ENCODE measurements at places on chromosomes 12 and 14.

DNA sequence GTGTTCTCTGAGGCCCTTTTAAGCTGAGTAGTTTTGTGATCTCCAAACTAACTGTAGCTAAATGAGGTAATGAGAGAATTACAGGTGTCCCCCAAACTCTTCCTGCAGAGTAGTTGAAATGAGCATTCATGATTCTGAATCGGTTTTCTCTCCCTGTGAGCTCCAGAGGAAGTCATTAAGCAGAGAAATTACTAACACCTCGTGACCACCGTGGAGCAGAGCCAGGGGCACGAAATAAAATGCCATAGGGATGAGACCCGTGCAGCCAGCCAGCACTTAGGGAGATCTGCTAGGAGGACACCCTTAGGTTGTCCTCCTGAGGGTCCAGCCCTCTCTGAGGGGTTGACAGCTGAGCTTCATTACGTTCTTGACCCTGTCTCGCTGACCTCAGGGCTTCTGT, 79.5 kb downstream of the SLC25A47 start:
- DNase-seq: no peak

DNA sequence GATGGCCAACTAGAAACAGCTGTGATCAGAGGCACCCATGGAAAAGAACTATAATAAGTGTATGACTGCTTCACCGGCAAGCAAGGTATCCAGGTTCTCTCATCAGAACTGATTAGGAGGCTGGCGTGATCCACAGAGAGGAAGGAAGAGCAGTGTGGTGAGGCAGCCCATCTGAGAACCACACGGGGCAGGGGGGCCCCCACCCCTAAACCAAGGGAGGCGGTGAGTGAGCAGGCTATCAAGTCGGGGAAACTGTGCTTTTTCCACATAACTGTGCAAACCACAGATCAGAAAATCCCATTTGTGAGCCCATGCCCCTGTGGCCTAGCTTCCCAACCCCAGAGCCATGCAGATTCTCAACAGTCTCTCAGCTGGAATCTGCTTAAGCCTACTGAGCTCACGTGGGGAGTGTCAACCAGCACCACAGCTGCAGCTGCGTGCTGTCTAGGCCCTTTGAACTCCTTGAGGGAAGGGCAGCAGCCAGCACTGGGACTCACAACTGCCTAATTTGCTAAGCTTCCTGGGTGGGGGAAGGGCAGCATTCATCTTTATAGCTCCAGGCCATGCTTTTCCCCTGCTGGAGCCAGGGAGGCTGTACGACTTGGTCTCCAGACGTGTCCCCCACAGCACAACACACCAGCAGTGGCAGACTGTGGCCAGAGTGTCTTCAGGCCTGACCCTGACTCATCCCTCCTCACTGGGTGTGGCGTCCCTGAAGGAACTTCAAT, 444.4 kb upstream of the ATP2B1 start:
- peak; percentile 28 for DNase-seq

DNA sequence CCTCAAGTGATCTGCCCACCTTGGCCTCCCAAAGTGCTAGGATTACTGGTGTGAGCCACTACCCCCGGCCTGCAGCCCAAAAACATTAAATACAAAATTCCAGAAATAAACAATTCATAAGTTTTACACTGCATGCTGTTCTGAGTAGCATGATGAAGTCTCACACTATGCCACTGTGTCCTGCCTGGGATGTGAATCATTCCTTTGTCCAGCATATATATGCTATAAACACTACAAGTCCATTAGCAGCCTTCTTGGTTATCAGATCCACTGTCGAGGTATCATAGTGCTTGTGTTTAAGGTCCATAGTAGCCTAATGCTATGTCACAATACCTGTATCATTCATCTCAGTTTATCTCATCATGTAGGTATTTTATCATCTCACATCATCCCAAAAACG, 15.9 kb downstream of the INTS13 start:
- no peak for DNase-seq

DNA sequence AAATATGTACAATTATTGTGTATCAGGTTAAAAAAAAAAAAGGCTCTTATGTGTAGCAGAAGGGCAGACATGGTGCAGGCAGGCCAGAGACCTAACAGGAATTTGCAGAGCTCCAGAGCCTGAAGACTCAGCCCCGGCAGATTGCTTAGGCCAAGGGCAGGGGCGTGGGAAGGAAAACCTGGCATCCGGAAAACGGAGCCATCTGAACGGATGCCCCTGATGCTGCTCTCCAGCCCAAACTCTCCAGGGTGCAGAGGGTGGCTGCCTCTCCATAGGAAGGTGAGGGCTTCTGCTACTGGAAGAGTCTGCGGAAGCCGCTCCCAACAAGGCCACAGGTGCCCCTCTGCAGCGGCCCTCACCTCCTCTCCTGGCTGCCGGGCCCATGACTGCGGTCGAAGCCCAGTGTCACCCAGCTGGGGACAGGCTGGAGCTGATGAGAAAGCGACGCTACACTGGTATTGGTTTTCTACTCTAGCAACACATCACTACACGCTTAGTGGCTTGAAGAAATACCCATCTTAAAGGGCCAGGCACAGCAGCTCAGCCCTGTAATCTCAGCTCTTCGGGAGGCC, 19.4 kb downstream of the ACADS start:
- no peak for DNase-seq

DNA sequence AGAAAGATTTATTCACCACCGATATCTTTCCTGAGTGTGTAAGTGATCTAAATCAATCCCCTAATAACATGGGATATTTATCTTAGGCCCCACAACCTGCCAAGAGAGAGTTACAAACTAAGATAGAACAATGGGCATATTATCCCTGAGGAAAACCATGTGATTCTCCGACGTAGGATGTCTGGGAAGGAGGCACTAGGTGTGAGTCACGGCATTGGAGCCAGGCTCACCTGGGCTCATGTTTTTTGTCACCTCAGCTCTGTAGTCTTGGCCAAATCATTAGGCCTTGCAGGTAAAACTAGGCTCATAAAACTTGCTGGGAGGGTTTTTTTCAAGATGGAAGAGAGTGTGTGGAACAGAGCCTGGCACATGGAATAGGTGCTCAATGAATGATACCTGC, 129.7 kb upstream of the PLEKHG7 start:
- DNase-seq: no peak

- DNase-seq: no peak
Measured at GRCh38 chr12:58725400-58726105, 194.8 kb downstream of the LRIG3 start.

- DNase-seq: no peak
Measured at GRCh38 chr14:64718762-64719161, 14.5 kb downstream of the PLEKHG3 start.

DNA sequence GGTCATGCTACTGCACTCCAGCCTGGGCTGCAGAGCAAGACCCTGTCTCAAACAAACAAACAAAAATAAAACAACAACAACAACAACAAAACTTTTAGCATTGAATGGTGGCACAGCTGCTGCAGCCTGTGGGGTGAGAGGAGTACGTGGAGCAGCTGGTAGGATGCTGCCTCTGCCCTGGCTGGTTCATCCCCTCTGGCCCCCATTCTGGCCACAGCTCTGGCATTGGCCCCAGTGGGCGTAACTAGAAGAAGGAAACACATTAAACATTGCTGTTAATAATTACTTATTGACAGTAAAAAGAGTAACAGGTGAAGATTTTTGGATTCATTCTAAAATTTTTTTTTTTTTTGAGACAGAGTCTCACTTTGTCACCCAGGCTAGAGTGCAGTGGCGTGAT, 28.8 kb upstream of the C2CD5 start:
- no peak for DNase-seq

DNA sequence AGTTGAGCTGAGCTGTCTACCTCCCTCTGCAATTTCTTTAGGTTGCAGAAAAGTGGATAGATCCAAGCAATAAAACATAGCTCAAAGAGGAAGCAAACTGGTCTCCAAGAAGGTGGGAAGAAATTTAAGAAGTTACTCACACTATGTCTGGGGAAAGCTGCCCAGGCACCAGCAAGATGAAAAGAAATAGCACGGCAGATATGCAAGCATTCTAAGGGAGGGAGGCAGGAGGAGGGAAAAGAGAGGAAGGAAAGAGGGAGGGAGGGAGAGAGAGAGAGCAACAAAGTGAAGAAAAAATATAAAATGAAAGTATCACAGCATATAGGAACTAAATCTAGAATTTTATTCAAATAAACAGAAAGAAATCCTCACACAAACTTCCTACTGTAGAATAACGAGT, 240.7 kb downstream of the APAF1 start:
- DNase-seq: no peak

- DNase-seq: peak; percentile 78
Measured at GRCh38 chr12:22083167-22083566, 37.1 kb downstream of the CMAS start.

DNA sequence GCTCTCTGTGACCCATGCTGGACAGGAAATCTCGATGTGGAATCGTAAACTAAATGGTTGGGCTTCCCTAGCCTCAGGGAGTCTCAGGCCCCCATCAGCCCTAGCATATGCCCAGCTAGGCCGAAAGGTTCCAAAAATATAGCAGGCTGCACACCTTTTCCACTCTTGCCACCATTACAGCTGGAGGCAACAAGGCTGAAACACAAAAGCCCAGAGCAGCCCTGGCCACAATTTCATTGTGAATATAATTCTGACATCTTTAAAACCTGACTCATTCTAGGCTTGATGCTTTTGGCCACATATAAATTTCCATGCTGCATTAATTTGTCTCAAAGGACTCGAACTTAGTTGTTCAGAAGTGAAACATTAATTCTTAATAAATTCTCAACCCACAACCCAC, 382.2 kb downstream of the GRIN2B start:
- DNase-seq: no peak

- no peak for DNase-seq
Measured at GRCh38 chr12:96811083-96811482, 96.0 kb upstream of the NEDD1 start.

- no peak for DNase-seq
Measured at GRCh38 chr12:112488257-112488876, 69.6 kb downstream of the PTPN11 start.

GRCh38 chr14:75968456-75968855, 13.3 kb downstream of the TGFB3 start:
- no peak for DNase-seq

DNA sequence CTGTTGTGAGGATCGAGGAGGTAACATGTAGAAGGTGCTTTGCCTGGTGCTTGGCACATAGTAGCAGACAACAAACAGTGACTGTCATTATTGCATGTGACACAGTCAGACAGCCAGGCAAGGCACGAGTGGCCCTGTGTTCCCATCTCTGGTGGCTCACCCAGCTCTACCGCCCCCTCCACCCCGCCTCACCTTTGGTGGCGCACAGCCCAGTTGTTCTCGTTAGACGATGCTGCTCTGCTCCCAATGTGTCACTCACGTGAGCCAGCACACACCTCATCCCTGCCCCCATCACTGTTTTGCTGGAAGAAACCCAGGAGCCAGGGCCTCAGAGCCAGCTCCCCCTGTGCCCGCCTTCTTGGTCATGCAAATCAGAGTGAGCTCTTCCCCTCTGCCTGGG, 113.3 kb downstream of the CALM1 start:
- DNase-seq: no peak

- DNase-seq: no peak
Measured at GRCh38 chr14:81802341-81802740, 268.7 kb upstream of the SEL1L start.

DNA sequence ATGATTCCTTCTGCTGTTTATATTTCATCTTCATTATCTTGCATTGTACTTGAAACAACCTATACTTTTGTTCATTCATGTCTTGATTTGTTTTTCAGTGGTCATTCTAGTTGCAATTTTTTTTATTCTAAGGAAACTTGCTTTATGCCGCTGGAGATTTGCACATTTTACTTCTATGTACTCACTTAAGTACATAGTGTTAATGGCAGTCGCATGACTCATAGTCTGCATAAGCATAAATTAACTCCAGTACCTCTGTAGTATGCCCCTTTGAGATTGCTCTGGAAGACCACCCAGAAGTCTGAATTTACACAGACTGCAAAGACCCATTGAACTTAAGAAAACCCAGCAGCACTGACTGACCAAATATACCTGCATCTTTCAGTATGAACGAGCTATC, 77.0 kb downstream of the MSRB3 start:
- peak; percentile 20 for DNase-seq

GRCh38 chr12:31386364-31386777, 60.4 kb upstream of the SINHCAF start:
- DNase-seq: no peak

- no peak for DNase-seq
Measured at GRCh38 chr14:52222901-52223300, 44.6 kb upstream of the PTGDR start.

- DNase-seq: peak; percentile 71
Measured at GRCh38 chr12:59113831-59114615, 193.7 kb upstream of the LRIG3 start.

- DNase-seq: no peak
Measured at GRCh38 chr14:35504260-35504659, 29.7 kb upstream of the INSM2 start.

GRCh38 chr12:50790081-50790480, 26.2 kb downstream of the ATF1 start:
- DNase-seq: no peak

All from common myeloid progenitor, CD34-positive (primary cell).